ENCODE measurements at places on chromosomes 5 and 9. TPM values are rescaled to one million over a fixed set of nuclear protein-coding genes. Genes with fewer than 3 reads are reported as not detected.

DNA sequence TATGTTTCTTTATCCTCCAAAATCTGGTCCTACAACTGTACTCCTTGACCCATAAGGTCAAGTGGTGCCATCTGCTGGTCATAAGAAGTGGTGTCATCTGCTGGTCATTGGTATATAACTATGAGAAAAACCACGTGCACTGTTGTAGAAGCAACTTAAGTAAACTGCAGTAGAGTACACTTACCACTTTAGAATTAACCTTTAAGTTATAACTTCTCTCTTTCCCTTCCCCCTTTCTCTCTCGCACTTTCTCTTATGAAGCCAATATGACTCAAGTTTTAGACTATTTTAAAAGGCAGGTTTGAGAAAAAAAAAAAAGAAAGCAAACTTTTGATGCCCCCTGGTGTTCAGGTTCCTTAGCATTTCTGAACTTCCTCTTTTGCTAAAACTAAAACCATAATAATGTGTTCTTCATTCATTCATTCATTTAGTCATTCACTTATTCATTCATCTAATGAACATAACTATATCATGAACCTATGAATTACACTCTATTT, 12.8 kb upstream of the MTAP start:
- DNase-seq = peak; percentile 85

- DNase-seq = no peak
These were observed 499.1 kb downstream of the NFIB start for GRCh38 chr9:13814647-13815400.

The ACER2 gene
- polyA plus RNA-seq = 8.9 TPM

- DNase-seq = no peak
These were observed 25.1 kb downstream of the QRFP start for GRCh38 chr9:130871395-130872062.

The PPP2R2B gene
- 14.8 TPM for polyA plus RNA-seq

- DNase-seq = no peak
These were observed 17.8 kb upstream of the CEP72 start for GRCh38 chr5:594226-594860.

DNA sequence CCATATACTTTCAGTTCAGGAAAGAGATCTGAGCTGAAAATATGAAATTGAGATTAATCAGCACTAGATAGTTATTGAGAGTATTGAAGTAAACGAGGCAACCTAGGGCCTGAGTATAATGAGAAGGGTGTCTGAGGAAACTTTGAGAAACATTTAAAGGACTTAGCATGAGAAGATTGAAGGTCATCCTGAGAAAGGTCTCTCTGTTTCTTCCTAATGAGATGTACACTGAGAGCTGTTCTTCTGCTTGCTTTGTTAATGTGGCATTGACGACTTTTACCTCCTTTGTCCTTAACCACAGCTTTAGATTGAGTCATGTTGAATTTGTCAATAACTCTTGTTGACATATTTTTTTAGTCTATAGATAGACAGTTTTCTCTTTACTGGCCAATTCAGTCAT, 145.1 kb upstream of the ACTBL2 start:
- DNase-seq = no peak

The KCNN2 gene
- polyA plus RNA-seq = 5.0 TPM

DNA sequence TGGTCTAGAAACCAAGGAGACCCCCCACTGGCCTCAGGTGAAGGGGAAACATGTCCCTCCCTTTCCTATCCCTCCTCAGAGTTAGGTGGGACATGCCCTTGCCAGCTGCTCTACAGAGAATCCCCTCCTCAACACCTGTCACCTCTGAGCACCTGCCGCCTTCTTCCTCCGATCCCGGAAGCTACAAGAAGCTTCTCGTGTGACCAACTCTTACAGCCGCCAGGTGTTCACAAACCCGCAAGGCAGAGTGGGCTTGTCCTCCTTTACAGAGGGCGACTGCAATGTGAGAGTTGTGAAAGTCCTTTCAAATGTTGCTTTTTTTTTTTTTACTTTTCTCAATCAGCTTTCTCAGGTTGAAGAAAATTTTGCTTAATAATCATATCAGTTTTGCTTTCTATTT, 3.7 kb upstream of the ICE1 start:
- DNase-seq = no peak

The RASEF gene
- polyA plus RNA-seq = 7.3 TPM

DNA sequence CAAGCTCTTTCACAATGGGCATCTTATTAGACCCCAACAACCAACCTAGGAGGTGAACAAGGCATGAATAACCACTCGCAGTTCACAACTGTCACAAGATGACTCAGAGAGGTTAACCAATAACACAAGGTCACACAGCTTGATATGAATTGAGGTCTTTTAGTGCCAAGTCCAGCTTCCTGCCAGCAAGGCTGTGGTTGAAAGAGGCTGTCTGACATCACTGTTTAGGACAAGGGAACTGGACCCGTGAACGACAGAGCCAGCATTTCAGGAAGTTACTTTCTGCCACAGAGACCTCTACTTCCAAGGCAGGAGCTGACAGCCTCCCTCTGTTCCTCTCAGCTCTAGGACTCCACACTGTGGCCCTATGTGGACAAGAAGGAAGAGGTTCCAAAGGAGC, 53.4 kb upstream of the ALDH1B1 start:
- DNase-seq = no peak

DNA sequence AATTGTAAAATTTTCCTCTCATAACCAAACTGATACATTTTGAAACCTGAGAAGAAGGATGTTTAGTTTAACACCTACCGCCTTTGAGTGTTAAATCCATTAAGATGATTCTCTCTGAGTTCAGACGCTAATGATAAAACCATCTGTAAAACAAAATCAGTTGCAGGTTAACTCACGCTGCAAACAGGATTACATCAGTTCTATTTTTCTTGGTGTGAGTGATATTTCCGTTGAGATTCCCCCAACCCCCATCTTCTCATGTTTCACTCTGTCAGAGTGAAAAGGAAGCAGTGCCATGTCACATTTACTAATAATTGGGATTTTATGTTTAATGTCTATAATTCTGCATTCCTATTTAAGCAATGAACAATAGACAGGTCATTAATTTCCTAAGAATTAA, 146.5 kb downstream of the FANCC start:
- no peak for DNase-seq
